NCI-H460 (cell line): ENCODE measurements at places on chromosomes 16 and 17. TPM values are rescaled to one million over a fixed set of nuclear protein-coding genes. Genes with fewer than 3 reads are reported as not detected.

The GRAP gene
- total RNA-seq = not detected in 2 replicates

The GDPD1 gene
- 18.2 and 21.3 TPM in 2 replicates for total RNA-seq

The PPP1R27 gene
- total RNA-seq = not detected in 2 replicates

The PRSS53 gene
- total RNA-seq = 1.3 TPM in 2 replicates

The ZSCAN10 gene
- total RNA-seq = 0.05 and 0.38 TPM in 2 replicates

The LGALS9C gene
- 0.72 and 0.89 TPM in 2 replicates for total RNA-seq

The NARF gene
- 26.6 and 37.7 TPM in 2 replicates for total RNA-seq

GRCh38 chr16:66479661-66480264 lies 52.7 kb downstream of the BEAN1 start:
- no peak for DNase-seq

- DNase-seq = no peak
These were observed at the start of gene G6PC1 for GRCh38 chr17:42900460-42901331. TSS of gene G6PC1 (plus strand) at chr17:42900799. CDS start at chr17:42900877, 78 bp downstream.

DNA sequence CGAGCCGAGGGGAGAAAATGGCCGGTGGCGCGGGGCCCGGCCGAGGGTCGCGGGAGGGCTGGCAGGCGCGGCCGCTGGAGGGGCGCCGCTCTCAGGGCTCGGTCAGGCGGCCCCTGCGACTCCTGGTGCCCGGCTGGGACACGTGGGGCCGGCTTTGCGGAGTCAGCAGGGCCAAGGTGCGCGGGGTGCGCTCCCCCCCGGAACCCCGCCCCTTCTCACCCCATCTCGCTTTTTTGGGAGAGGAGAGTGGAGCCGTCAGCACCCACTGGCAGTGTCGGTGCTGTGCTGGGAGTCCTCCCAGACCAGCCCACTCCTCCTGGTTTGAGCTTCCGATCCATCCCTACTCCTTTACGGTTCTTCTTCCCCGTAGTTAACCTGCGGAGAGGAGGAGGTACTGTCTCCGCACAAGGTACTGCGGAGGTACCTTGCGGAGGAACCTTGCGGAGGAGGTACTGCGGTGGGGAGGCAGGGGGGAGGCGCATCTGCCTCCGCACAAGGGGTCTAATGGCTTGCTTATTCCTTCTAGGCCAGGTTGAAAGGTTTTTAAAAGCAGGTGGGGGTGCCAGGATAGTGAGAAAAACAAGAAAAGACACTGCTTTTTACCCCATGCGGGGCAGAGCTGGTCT lies 19.1 kb upstream of the CBX8 start:
- DNase-seq = no peak

- DNase-seq = no peak
These were observed 39.0 kb downstream of the NLRP1 start for GRCh38 chr17:5545051-5545987.

GRCh38 chr17:73030501-73030921 lies 62.0 kb downstream of the SLC39A11 start:
- DNase-seq = no peak

GRCh38 chr16:3431779-3432219 lies 11.5 kb downstream of the ZNF597 start:
- DNase-seq = no peak

DNA sequence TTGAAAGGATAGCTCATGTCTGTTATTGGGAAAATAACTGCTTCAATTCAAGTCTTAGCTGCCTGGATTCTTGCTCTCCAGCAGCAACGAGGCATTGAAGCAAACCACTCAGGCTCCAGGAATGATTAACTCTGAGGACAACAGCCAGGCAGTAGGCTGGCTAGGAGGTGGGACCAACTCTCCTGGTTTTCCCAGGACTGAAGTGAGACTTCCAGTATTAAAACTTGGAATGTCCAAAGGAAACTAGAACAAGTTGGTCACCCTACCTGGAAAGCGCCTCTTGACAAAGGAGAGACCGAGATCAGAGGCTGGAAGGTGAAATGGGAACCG lies 100.7 kb downstream of the SALL1 start:
- DNase-seq = no peak

DNA sequence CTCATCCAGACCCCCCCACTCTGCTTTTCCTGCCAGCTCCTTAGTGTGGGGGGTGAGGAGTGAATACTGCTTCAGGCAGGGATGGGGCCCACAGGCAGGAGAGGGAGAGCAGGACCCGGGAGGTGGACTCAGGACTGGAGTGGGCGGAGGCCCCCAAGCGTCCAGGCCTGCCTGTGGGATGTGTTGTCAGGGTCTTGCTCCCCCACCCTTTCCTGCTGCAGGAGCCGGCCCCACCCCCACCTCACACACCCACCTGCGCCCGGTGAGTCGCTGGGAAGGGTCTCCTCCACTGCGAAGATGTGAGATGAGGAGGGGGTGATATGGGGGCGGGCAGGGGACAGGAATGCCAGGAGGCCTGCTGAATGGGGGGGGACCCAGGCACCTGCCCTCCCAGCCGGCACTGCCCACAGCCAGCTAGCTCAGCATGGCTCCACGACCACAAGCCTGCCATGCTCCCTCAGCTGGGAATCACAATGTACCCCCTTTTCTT lies 1.1 kb downstream of the FAM171A2 start:
- no peak for DNase-seq

- DNase-seq = no peak
These were observed 10.1 kb downstream of the ERN2 start for GRCh38 chr16:23702951-23703350.

GRCh38 chr17:62064791-62065563 lies at the start of gene MED13:
TSS of gene MED13 (minus strand) at chr17:62065278. CDS start at chr17:62065205, 73 bp downstream.
- DNase-seq = peak; percentile 30

DNA sequence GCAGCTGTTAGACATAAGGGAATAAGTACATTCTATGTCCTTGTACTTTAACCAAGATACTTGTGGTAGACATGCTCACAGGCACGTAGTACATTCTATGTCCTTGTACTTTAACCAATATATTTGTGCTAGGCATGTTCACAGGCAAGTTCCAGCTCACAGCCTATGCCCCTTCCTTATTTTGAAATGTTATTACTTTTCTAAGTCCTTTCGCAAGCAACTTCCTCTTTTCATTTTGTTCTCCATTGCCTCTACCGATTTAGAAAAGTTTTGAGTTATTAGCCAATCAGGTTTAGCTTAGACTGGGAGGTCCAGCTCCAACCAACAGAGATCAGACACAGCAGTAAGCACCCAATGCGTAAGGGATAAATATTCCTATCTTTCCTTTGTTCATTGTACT lies 60.1 kb upstream of the NUDT7 start:
- no peak for DNase-seq

GRCh38 chr17:82105417-82105881 lies 7.4 kb upstream of the FASN start:
- no peak for DNase-seq

DNA sequence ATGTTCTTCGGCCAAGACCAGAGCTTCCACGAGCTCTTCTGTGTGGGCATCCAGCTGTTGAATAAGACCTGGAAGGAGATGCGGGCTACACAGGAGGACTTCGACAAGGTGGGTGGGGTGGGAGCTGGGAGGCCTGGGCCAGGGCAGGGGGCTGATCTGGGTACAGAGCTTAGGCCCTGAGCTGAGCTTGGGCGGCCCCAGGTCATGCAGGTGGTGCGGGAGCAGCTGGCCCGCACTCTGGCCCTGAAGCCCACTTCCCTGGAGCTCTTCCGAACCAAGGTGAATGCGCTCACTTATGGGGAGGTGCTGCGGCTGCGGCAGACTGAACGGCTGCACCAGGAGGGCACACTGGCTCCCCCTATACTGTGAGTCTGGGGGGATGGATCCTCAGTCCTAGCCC lies 3.5 kb downstream of the ELMO3 start:
- no peak for DNase-seq

GRCh38 chr16:73037331-73037745 lies 10.6 kb downstream of the ZFHX3 start:
- DNase-seq = no peak

- DNase-seq = no peak
These were observed 870 bp upstream of the ZC3H7A start for GRCh38 chr16:11797957-11798299.

DNA sequence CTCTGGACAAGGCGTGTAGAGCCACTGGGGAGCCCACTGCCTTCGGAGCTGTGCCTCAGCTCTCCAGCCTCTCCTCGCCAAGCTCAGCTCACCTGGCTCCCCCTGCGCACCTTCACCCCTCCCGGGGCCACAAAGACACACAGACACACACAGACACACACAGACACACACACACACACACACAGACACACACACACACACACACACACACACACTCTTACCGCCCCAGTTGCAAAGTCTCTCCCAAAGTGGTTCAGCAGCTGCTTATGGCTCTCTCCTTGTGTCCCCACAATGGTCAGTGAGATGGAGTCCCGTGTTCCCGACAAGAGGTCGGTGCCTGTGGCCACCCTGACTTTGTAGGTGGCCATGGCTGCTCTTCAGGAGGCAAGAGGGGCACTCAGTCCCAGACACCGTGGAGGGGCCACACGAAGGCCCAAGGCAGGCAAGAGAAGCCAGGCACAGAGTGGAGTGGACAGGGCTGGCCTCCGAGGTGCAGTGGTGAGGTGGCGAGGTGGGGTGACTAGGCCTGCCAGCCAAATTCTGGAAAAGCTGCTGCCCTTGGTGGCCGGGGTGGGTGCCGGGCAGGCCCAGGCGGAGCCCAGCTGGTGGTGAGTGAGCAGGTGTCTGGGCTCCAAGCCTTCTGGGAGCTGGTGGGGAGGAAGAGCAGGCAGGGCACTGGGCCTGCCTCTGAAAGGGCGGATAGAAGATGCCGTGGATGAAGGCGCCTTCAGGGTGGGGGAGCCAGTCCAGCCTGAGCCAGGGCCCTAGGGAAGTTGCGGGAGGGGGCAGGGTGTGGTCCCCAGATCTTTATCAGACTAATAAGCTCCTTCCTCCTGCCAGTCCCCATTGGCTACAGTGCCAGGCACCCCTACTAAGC lies at the start of gene ALOX12B:
TSS of gene ALOX12B (minus strand) at position 642 of the 877 bp plus-strand sequence. CDS start at position 368, 274 bp downstream.
- no peak for DNase-seq

DNA sequence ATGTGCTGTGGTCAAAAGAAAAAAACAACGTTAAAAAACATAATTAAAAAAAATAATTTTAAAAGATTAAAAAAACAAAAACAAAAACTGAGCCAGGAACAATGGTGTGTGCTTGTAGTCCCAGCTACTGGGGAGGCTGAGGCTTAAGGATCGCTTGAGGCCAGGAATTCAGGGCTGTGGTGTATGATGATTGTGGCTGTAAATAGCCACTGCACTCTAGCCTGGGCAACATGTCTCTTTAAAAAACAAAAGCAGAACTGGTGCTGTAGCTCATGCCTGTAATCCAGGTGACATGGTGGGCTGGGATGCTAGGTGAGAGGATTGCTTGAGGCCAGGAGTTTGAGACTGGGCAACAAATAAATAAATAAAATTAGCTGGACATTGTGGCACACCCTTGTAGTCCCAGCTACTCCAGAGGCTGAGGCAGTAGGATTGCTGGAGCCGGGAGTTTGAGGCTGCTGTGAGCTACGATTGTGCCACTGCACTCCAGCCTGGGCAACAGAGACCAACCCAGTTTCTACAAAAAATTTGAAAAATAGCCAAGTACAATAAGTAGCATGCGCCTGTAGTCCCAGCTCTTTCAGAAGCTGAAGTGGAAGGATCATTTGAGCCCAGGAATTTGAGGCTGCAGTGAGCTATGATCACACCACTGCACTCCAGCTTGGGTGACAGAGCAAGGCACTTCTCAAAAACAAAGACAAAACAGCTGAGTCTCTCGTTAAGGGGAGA lies 43.6 kb downstream of the NFATC3 start:
- no peak for DNase-seq

- no peak for DNase-seq
These were observed 18.1 kb upstream of the ITPRIPL2 start for GRCh38 chr16:19095654-19096053.

- no peak for DNase-seq
These were observed 136.8 kb upstream of the CDH5 start for GRCh38 chr16:66229651-66230050.

- DNase-seq = no peak
These were observed 31.4 kb downstream of the B9D1 start for GRCh38 chr17:19331134-19331533.

- DNase-seq = no peak
These were observed 1.1 kb upstream of the STUB1 start for GRCh38 chr16:678858-679813.

GRCh38 chr17:21293831-21294210 lies 9.3 kb downstream of the MAP2K3 start:
- DNase-seq = no peak

- DNase-seq = no peak
These were observed 35.4 kb downstream of the GINS2 start for GRCh38 chr16:85653290-85653891.

- DNase-seq = no peak
These were observed 72.7 kb downstream of the GAS7 start for GRCh38 chr17:10125531-10126275.

- DNase-seq = no peak
These were observed 14.9 kb downstream of the IGFBP4 start for GRCh38 chr17:40457964-40458791.

GRCh38 chr16:89569506-89570341 lies 5.8 kb upstream of the CPNE7 start:
- no peak for DNase-seq
